ENCODE measurements at places on chromosomes 12 and 14.

DNA sequence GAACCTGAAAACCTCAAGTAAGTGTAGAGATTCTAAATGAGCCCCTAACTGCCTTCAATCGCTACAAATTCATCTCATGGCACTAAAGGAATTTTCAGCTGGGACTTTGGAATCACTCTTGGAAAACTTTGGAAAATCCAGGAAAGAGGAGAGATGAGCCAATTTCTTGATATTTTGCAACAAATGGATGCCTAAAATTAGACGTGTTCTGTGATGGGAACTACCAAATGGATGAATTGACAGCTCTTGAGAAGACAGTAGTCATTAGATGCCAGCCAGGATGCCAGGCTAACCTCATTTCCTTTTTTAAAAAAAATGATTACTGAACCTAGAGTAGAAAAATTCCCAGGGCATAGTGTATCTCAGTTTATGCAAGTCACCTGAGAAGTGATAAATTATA, 78.3 kb downstream of the NPAS3 start:
- DNase-seq: no peak

DNA sequence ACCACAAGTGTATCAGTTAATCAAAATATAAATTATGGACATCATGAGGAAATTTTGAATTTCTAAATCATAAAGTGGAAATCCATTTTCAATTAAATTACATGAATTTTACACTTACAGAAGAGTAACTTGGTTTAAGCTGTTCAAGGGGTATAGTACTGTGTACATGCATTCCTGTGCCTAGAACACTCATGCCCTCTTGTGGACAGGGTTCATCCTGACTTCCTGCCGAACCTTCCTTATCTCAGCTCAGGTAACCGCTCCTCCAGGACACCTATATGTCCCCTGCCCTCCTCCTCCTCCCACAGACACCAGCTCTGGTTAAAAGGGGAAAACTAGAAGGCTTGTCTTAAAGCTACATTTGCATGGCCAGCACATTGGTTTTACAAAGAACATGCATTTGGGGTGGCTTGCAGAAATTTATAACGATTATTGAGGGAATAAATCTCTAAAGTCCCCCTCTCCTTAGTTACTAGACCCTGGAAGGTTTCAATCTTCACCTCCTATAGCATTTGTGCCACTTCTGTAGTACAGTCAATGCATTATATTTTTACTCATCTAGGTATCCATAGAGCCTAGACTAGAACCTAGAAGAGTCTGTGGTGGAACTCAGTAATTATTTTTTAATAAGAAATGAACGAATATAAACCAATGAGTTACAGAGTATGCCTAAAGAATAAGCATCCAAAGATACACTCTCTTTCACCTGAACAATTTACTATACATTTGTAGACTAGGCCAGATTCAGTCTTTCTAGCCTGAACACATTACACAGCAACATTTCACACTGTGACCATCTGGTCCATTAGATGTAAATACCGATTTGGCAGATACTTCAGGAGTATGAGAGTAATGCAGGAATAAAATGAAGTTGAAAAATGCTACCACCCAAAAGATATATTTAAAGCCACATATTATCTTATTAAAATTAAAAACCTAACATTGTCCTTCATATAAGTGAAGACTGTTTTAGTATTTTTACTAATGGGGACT, 345.6 kb downstream of the PAWR start:
- DNase-seq: no peak

GRCh38 chr14:31418440-31418839, 1.9 kb downstream of the HEATR5A start:
- DNase-seq: no peak

- DNase-seq: no peak
Observed at GRCh38 chr12:98180603-98181002, 334.8 kb upstream of the TMPO start.

GRCh38 chr14:101412739-101413138, 148.6 kb upstream of the DIO3 start:
- DNase-seq: no peak

DNA sequence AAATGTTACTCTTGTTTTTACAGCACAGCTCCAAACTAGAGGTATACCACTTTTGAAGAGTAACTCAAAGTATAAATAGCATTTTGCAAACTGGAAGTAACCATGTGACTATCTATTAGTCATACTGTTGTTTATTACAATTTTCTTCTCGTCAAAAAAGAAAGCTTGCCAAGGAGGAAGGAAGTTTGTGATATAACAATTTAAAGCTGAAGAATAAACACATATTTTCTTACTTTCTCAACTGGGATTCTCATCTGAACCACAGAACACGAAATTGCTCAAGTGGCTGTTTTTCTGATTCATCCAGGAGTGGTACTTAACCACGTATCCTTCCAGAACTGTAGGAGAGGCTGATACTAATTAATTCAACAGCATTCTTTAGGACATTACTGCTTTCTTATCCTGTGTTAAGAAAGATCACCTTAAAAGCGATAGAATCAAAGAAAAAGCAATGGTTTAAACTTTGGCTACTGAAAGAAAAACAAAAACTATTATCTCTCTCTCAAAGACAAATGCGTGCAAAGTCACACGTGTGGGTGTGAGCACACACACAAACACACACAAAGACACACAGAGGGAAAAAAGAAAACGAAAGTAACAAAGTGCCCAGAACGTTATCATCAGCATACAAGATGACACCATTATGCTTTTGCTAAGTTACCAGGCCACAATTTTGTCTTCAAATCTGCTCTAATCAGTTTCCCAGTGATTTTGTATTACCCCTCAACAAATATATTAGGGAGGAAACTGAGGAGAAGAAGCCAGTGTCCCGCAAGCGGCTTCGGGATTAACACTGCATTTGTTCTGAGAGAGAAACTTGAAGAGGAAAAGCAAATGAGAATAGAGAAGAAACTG, at the start of gene CLEC2B:
Gene CLEC2B, minus strand, starts transcription at position 48 of the 855 bp plus-strand sequence.
- DNase-seq: no peak

DNA sequence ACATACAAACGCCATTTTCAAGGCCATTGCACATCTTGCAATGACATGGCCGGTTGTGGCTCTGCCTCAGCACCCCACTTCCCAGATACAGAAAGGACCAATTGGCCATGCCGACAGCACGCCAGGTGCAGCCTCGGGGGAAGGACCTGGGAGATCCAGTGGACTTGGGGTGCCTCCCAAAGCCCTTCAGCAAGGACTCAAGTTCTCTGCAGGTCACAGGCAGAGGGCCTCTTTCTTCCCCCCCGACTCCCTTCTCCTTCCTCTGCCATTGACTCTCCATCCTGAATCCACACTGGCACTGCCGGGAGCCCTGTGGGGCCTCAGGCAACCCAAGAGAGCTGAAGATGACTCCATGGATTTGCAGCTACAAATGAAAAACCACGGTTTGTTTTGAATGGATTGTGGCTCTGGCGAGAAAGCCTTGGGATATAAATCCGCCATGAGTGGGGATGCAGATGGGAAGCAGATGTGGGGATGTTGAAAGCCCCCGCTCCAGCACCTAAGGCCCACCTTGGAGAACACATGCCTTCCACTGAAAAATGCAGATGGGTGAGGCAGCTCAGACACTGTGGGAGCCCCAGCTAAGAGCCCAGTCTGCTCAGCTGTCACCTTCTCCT, 35.1 kb upstream of the LTBP2 start:
- no peak for DNase-seq

DNA sequence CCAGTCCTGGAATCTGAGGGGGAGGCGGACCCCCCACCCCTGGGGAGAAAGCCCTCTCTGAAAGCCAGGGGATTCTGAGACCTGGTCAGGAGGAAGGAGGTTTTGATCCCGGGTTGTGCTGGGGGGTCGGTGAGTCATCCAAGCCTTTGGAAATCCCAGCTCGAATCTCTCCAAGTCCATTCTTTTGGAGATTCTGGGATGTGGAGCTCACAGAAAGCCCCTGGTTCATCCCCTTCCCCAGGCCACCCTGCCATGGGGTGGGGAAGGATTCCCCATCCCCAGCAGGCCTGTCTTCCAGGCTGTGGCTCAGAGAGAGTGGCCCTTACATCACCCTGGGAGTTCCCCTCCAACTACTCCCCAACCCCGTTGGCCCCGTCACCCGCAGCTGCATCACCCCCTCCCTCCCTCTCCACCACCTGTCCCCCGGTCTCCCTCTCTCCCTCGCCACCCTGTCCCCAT, 14.3 kb downstream of the EXOC3L4 start:
- DNase-seq: no peak

DNA sequence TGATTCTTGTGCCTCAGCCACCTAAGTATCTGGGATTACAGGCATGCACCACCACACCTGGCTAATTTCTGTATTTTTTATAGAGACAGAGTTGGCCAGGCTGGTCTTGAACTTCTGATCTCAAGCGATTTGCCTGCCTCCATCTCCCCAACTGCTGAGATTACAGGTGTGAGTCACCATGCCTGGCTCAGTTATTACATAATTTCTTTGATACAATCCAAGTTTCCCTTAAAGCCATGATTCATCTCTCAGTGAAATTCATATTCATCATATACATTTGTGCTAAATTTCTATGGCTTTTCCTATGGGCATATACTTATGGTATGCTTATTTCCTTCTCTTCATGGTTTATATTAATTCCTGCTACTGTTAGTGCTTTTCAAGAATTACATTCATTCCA, 29.1 kb upstream of the PZP start:
- DNase-seq: no peak

DNA sequence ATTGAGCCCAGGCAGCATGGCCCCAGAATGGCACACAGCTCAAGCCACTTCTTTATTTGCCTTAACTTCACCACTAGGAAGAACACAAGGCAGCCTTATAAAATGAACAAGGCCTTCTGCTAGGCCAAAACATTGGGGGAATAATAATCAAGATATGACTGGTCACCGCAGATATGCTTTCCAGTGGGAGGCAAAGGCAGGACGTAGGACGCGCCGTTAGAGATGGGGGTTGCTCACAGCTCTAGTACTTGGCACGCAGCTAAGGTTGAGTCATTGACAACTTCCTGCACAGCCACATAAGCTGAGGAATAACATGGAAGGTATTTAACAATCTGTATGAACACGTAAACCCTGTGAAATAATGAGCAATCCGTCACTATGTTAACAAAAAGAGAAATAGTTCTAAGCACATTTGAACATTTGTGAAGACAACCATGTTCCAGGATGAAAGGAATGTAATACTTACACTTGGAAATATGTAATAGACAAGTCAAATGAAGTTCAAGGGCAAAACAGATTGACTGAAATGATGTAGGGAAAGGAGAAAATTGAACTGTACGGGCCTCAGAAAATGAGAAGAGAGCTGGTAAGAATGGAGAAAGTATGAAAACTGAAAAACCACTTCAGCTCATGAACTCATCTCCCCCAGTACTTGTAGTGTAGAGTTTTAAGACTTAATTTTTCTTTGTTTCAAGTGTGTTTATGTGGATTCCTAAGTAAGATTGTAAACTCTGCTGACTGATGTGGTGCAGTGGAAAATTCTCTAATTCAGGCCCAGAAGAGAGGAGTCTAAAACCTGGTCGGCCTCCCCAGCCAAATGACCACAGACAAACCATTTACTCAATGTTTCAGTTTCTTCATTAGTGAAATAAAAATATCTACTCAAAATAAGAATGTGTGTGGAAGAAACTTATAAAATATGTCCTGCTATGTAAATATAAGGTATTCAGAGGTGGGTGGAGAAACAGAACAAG, 59.3 kb upstream of the CCDC91 start:
- DNase-seq: no peak

DNA sequence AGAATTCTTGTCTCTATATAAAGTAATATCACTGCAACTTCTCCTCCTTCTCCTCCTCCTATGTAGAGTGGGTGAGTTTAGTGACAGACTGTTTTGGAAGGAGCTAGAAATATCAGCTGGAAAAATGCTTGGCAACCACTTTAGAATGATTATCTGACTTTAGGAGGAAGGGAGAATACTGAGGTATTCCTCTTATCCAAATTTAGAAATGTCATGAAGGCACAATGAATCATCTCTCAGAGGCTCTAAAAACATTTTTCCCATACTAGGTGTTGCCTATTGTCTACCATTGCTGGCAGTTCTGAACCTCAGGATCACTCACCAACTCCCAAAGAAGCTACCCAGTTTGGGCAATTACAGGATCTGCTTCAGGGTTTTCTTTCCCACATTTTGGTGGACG, 306.6 kb upstream of the ATP2B1 start:
- no peak for DNase-seq

DNA sequence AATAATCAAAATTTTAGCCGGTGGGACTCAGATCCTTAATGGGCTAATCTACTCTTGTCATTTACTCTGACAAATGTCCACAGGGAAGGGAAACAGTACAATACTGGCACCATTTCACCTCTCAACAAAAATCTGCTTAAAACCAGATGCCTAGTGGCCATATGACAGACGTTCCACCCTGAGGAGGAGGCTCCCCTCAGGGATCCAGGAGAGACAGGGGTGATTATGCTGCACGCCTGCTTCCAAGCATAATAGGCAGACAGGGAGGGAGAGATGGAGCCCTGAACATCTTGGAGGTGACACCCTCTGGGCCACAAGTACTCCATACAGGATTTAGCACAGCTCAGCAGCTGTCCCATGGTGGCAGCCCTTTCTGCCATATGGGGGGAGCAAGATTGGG, 24.8 kb upstream of the AKAP6 start:
- no peak for DNase-seq

GRCh38 chr14:105324871-105325270, 10.3 kb downstream of the PACS2 start:
- no peak for DNase-seq

DNA sequence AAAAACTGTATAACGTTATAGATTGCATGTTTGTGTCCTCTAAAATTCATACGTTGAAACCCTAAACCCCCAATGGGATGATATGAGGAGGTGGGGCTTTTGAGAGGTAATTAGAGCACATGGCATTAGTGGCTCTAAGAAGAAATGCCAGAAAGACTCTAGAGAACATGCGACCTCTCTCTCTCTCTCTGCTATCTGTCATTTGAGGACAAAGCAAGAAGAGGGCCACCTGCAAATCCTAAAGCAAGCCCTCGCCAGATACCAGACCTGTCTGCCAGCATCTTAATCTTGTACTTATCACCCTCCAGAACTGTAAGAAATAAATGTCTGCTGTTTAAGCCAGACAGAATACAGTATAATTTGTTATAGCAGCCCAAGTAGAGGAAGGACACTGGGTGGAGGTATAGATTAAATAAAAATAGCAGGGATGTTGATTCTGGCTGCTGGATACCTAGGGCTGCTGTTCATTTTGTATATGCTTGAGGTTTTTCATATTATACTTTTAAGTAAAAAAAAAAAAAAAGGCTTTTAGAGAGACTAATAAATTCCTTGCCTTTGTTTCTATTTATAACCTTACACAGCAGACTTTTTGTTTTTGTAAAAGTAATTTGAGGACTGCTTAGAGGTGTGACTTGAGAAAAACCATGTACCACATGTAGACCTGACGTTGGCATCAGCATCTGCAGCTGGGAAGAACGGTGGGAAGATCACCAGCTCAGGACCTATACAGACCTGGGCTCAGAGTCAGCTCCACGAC, 26.9 kb downstream of the MOK start:
- no peak for DNase-seq

- no peak for DNase-seq
Observed at GRCh38 chr12:125487336-125487735, 422.1 kb downstream of the AACS start.

Measured in mesenteric fat pad (tissue), 1 donor.